ENCODE measurements at places on chromosomes 7 and 10. TPM values are rescaled to one million over a fixed set of nuclear protein-coding genes. Genes with fewer than 3 reads are reported as not detected.

DNA sequence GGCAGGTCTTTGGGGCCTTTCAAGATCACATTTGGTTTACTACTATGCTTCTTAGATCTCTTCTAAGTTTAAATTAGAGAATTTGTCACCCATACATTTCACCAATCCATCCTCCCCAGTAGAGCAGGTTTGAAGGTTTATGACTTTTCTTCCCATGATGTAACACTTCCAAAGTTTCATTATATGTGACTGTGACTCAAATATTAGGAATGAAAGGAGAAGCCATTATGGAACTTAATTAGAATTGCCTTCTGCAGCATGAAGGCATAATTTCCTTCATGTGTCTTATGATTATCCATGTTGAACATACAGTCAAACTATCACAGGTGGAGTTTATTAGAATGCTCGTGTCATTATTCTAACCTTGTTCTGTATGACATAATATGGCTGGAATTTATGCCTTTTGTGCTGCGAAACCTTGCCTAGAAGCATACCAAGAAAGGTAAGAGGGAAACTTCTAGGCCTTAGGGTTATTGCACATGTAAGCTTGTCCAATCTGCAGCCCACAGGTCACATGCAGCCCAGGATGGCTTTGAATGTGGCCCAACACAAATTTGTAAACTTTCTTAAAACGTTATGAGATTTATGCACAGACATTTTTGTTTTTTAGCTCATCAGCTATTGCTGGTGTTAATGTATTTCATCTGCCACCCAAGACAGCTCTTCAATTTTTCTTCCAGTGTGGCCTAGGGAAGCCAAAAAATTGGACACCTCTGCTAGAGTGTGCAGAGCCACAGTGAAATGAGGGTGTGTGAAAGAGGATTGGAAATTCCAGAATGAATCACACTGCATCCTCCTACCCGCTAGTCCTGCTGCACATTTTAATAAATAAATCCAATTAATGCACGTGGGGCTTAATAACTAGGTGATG lies 133.6 kb downstream of the TMEM26 start:
- DNase-seq, result no peak

NPFFR1 gene
- not detected for total RNA-seq

DNA sequence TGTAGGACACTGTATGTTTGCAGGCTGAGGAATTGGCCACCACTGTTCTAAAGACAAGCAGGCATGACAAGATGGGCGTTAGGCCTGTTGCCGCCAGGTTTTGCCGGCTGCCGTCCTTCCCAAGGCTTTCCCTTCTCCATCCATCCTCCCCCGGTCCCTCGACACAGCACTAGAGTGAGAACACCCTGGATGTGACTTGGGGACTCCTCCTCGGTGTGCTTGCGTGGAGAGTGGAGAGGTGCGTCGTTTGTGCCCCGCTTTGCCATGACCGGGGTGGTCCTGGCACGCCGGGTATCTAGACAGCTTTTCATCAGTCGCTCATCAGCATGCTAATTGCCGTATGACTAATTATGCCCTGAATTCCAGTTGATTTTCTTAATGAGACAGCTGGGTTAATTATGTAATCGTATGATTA lies 206.6 kb upstream of the SH2B2 start:
- DNase-seq, result no peak

GRCh38 chr7:37510043-37510634 lies 61.5 kb upstream of the ELMO1 start:
- DNase-seq, result no peak

GPR26 gene
- total RNA-seq, result not detected

- no peak for DNase-seq
Measured at GRCh38 chr7:122748195-122748594, 45.5 kb upstream of the RNF148 start.

GRCh38 chr10:19862811-19863515 lies 46.7 kb downstream of the PLXDC2 start:
- DNase-seq, result no peak

- no peak for DNase-seq
Measured at GRCh38 chr10:93995598-93996271, 2.0 kb downstream of the PLCE1 start.

- DNase-seq, result no peak
Measured at GRCh38 chr10:101920546-101920945, 76.9 kb upstream of the KCNIP2 start.

- DNase-seq, result no peak
Measured at GRCh38 chr7:38863601-38864291, 45.2 kb downstream of the VPS41 start.

GRCh38 chr7:44159824-44160630 lies 18.9 kb upstream of the MYL7 start:
- DNase-seq, result no peak

DNA sequence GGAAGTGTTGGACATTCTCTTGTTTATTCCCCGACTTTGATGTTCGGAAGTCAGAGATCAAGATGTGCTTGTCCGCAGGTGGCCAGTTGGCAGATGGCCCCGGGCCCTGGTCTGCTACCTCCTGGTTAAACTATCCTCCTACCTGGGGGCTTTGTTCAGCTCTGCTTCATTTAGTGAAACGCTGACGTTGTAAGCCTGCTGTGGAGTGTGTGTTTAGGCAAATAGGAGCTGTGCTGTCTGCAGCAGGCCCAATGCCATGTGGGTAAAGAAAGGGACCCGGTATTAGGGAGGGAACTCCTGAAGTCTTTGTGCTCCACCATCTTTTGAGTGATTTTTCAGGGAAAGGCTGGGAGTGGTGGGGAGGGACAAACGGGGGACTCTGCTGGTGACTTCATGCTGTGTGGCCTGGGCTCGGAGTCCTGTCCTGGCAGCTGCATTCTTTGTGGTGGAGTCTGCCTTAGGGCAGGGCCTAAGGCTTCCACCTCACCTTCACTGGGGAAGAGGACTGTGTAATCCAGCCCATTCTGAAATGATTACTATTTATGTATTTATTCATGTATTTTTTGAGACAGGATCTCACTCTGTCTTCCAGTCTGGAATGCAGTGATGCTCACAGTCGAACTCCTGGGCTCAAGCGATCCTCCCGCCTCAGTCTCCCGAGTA lies 171.1 kb upstream of the KLF6 start:
- no peak for DNase-seq

SYT15B gene
- not detected for total RNA-seq

DNA sequence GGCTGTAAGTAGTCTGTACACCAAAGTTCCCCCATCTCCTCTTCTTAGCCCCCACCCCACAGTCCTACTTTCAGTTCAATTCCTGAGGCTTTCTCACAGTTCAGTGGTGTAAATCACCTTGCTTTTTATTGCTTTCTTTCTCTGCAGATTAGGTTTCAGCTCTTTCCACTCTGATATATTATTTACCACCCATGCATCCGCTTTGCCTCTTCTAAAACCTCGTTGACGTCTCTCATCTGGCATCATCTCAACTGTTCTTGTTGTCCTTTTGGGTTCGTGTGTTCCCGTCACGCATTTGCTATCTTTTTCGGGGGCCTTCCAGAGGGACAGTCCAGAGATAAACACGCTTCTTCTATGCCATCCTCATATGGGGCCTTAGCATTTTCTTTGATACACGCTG lies 597.9 kb upstream of the DPP6 start:
- DNase-seq, result no peak

- no peak for DNase-seq
Measured at GRCh38 chr10:128096486-128097199, 29.6 kb downstream of the MKI67 start.
